ENCODE measurements at places on chromosomes 1 and 21.
A peak's percentile ranks its signal among the peaks of the same experiment; 100 is the strongest.

DNA sequence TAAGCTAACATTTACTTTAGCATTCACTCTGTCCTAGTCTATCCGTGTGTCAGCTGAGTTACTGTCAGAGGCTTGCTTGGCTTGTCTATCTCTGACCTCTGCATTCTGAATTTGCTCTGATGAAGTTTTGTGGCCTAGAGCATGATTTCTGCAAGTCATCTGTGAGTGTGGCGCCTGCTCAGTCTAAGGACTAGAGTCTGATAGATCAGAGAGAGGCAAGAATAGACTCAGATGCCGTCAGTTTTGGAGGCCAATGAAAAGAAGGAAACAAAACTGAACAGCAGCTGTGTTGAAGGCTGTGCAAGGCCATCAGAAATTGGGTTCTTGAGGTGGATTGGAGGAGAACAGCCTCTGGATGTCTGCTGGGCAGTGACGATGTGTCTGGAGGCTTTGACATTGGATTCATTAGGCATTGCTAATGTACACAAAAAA is 573.1 kb downstream of the USP25 start:
- DNase-seq, result no peak

DNA sequence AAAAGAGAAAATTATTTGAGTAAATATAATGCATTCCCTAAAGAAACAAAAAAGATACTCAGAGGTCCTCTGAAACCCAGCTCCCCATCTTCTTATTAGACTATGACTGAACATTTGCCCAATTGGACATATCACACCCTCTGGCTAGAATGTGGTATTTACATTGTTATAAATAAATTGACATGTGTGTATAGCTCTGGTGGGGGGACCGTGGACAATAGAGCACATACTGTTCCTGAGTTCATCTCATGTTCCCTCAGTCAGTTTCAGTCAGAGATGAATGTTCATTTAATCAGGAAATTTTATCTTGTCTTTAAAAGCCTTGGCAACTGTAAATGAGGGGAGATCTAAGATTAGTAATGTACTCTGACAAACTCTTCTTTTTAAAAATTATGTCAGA is 459.3 kb upstream of the ADAMTS5 start:
- DNase-seq, result no peak

- no peak for DNase-seq
Measured at GRCh38 chr1:4301007-4301406, 353.4 kb upstream of the AJAP1 start.

DNA sequence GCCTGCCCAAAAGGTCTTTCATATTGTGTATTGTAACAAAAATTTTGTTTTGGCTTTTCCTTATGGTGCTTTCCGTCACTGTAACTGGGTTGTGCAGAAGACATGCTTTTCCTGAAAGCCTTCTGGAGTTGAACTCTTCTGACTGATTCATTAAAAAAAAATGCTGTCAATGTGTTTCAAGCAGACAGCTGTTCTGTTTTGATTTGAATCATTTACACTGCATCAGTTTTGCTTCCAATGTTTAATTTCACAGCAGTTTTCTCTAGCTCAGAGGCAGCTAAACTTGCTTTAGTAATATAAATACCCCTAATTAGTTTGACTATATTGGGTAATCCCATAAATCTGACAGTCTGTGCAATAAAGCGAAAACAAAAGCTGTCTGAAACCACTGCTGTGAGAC is 7.9 kb downstream of the UTP11 start:
- DNase-seq, result no peak

DNA sequence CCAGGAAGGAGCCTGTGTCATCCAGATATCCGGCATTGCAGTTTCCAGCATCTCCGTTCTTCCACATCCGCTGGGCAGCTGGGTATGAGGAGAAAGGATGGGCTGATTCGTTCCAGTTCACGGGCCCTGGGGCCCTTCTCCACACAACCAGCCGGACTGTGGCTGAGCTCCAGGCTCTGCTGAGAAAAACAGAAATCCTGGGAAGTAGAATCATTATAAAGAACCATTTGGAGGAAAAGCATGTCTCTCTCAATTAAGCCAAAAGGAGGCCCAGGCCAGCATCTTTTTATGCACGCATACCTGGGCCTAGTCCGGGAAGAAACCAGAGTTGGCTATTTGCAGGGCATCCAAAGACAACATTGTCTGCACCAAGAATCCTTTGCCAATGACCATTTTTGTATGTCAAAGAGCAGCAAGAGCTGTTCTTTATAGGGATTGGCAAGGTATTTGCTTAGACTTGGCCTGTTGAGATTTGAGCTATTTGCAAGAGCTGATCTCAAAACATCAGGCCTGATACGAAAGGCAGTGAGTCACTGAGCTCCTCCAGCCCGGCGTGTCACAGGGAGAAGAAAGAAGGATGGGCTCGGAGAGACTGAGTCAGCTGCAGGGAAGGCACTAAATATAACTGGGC is 84.9 kb upstream of the ARHGEF16 start:
- DNase-seq, result no peak

DNA sequence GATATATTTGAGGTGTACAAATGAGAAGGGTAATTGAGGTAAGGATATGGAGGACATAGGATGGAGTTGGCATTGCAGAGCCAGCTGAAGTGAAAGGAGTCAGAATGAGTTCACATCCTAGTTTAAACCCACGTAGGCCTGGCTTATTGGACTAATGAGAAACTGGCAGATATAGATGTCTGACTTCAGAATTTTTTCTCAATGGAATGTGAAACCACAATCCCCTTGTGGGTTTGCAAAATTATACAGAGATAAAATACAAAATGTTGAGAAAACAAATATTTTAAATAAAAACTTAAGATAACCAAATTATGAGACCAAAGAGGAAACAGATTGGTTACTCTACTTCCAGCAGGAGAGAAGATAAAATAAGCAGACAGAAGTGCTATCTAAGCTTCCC is 277.4 kb upstream of the LRRC7 start:
- no peak for DNase-seq

DNA sequence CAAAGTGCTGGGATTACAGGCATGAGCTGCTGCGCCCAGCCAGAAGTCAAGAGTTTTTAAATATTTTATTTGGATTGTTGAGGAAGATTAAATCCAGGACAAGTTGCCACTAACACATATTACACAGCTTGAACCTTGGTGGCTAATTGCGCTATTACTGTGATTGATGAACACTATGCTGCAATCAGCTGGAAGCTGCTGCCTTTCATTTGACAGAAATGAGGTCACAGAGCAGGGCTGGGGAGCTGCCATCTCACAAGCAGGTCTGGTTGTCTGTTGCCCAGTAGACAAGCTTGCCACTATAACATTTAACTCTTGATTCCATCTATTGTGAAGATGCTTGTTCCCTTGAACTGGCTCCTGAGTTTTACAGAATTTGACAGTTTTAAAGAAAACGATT is 37.4 kb upstream of the NRDC start:
- no peak for DNase-seq

GRCh38 chr1:228288536-228289238 is 80.8 kb downstream of the OBSCN start:
- DNase-seq, result no peak

GRCh38 chr1:195954848-195955247 is 653.4 kb downstream of the KCNT2 start:
- no peak for DNase-seq

- peak; percentile 35 for DNase-seq
Measured at GRCh38 chr1:155977690-155978324, 540 bp downstream of the ARHGEF2 start.

DNA sequence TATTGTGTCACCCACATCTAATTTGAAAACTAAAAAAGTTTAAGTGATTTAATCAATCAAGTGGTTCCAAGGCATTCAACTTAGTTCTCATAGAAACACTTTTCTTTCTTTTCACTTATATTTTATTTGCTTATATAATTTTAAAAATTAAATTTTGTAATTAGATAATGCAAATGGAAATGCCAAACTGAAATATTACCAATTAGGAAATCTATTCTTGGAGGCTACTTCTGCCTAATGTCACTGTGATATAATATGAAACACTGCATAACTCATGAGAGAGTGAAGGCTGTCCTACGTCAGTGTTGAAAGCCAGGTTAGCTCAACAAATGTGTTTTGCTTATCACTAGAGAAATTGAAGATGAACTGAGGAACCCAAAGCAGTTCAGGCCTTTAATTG is 18.3 kb upstream of the SHCBP1L start:
- DNase-seq, result no peak

DNA sequence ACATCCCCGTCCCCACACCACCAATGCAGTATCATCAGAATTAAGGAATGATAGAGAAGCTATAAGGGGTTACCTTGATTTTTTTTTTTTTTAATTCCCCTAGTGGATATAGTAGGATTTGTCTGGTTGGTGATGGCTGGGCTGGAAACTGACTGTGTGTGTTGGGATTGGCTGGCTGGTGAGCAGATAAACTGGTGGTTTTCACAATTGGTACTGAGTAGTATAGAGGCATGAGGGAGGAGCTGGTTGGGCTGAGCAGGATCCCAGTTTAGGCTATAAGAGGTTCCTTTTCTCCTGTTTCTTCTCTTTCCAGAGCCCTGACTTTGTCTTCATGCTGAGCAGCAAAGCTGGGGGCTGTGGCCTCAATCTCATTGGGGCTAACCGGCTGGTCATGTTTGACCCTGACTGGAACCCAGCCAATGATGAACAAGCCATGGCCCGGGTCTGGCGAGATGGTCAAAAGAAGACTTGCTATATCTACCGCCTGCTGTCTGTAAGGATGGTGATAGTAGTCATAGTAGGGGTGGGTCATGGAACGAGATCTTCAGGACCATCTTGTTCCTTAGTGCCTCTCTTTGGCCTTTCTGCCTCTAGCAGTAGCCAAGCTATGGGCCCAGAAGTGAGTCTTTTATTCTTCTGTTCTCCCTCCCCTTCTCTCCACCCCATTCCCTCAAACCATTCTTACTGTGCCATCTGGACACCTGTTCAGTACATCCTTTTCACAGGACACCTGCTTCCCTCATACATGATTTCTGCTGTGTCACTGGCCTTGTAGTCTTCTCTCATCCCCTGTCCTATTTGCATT is 26.9 kb downstream of the RAD54L start:
- DNase-seq, result no peak

DNA sequence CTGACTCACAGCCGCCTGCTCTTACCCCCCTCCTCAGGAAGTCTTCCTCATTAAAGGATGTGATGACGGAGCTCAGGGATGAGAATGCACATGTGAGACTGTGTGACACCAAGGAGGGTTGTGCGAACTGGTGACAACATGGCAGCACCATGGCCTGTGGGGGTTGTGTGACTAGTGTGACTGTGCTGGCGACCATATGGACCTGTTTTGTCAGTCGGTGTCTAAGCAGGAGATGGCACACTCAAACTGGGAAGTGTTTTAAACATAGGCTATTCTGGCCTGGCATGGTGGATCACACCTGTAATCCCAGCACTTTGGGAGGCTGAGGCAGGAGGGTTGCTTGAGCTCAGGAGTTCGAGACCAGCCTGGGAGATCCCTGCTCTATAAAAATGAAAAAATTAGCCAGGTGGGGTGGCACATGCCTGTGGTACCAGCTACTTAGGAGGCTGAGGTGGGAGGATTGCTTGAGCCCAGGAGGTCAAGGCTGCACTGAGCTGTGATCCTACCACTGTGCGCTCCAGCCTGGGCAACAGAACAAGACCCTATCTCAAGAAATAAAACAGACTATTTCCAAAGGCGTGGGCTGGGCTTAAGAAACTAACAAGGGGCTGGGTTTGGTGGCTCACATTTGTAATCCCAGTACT is 7.4 kb downstream of the TRNP1 start:
- no peak for DNase-seq

DNA sequence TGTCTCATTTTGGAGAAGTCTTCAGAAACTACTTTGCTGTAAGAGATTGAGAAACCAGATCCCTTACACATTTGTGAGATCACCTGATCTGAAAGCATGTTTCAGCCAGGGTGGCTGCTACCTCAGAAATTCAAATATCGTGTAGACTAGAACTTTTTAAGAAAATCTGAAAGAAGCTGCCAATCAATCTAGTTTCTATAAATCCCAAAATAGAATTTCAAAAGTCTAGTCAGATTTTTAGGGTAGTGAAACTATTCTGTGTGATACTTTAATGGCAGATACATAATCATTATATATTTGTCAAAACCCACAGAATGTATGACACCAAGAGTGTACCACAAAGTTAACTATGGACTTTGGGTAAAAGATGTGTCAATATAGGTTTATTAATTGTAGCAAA is 79.9 kb upstream of the PLPPR5 start:
- DNase-seq, result no peak

GRCh38 chr1:207821464-207822045 is 69.7 kb downstream of the CD46 start:
- DNase-seq, result no peak

DNA sequence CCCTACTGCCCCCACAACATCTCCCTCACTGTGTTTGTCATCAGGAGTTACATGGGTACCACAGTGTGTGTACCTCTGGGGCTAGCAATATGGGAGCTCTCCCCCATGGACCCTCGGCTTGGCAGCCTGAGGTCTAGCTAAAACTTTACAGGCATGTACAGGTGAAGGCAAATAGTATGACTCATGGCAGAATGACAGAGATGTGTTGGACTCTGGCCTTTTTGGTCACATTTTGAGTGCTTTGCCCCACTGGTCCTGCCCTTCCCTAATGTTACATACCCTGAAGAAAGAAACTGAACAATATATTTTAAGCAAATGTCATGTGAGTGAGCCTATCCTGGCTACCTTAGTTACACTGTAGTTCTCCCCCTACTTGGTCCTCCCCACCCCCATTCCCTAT is 124.0 kb downstream of the NGF start:
- DNase-seq, result no peak

GRCh38 chr1:110477445-110477957 is 26.6 kb downstream of the PROK1 start:
- DNase-seq, result no peak

- DNase-seq, result no peak
Measured at GRCh38 chr1:173478094-173478674, 1.0 kb downstream of the PRDX6 start.

- DNase-seq, result no peak
Measured at GRCh38 chr1:212623603-212624002, 15.0 kb downstream of the ATF3 start.

DNA sequence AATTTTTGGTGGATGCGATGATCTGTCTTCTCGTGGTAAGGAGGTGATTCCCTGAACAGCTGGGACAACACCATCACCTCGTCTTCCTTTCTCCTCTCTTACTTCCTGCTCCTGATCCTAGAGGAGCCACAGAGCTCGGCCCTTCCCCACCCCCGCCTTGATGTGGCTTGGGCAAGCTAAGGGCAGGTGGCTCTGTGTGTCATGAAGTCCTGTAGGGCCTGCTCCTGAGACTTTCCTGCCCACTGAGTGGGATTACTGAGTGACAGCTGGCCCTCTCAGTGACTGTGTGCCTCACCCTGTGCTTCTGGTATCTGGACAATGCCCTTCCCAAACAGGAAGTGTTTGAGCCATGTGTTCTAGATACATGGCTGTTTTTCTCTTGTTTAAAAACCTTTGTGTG is 153.0 kb downstream of the KCNJ6 start:
- DNase-seq, result no peak

DNA sequence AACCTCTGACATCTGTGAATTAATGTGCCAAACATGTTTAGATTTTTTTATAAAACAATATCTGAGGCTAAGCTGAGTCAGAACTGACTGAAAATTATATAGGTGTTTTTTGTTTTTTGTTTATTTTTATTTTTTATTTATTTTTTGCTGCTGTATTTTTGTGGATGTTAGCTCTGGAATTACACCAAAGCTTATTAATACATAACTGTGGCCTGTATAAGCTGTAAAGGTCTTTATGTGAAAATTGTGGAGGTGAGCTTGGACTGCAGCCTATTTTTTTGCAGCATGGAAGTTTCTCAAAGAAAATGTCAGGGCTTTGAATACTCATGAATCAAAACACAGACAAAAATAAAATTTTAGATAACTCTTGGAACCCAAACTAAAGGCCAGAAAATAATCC is 199.8 kb downstream of the CHRM3 start:
- no peak for DNase-seq

Data from stimulated activated CD8-positive, alpha-beta memory T cell treated with anti-CD3 and anti-CD28 coated beads, Interleukin-15, amount 100 ng/mL, for 24 hours (primary cell).